Ascending aorta (tissue), 2 donors: ENCODE measurements at places on chromosomes 13 and 19.

GRCh38 chr19:41995959-41996797, 2.1 kb upstream of the ATP1A3 start:
- no peak for DNase-seq

- no peak for DNase-seq
Measured at GRCh38 chr19:55652311-55653128, 2.3 kb upstream of the U2AF2 start.

DNA sequence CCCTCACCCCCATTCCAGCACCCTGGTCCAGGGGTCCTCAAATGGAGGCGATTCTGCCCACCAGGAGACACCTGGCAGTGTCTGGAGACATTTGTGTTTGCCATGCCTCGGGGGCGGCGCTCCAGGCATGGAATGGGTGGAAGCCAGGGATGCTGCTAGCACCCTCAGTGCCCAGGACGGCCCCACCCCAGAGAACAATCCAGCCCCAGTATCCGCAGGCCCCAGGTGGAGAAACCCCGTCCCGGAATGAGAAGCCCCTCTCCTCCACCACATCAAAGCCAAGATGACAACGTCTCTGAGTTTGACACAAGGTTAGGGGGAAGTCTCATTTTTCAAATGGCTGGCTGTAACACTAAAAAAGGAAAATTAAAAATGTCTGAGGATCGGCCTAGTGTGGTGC, 68.5 kb downstream of the INSR start:
- no peak for DNase-seq

- DNase-seq, result no peak
Measured at GRCh38 chr13:79749984-79750551, 269.1 kb downstream of the NDFIP2 start.

- no peak for DNase-seq
Measured at GRCh38 chr19:39481229-39481545, 549 bp downstream of the TIMM50 start.
